Thyroid gland (tissue), 4 donors: ENCODE measurements at places on chromosomes 5 and 9. TPM values are rescaled to one million over a fixed set of nuclear protein-coding genes. Genes with fewer than 3 reads are reported as not detected.
A peak's percentile ranks its signal among the peaks of the same experiment; 100 is the strongest.

Gene ERMP1
- total RNA-seq = 71.0 TPM

DNA sequence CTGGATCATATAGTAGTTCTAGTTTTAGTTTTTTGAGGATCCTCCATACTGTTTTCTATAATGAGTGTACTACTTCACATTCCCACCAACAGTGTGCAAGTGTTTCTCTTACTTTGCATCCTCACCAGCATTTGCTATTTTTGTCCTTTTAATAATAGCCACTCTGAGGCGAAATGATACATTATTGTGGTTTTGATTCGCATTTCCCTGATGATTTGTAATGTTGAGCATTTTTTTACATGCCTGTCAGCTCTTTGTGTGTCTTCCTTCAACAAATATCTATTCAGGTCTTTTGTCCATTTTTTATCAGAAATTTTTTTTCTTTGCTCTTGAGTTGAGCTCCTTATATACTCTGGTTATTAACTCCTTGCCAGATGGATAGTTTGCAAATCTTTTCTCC lies 114.0 kb downstream of the ADAMTSL1 start:
- DNase-seq = no peak

DNA sequence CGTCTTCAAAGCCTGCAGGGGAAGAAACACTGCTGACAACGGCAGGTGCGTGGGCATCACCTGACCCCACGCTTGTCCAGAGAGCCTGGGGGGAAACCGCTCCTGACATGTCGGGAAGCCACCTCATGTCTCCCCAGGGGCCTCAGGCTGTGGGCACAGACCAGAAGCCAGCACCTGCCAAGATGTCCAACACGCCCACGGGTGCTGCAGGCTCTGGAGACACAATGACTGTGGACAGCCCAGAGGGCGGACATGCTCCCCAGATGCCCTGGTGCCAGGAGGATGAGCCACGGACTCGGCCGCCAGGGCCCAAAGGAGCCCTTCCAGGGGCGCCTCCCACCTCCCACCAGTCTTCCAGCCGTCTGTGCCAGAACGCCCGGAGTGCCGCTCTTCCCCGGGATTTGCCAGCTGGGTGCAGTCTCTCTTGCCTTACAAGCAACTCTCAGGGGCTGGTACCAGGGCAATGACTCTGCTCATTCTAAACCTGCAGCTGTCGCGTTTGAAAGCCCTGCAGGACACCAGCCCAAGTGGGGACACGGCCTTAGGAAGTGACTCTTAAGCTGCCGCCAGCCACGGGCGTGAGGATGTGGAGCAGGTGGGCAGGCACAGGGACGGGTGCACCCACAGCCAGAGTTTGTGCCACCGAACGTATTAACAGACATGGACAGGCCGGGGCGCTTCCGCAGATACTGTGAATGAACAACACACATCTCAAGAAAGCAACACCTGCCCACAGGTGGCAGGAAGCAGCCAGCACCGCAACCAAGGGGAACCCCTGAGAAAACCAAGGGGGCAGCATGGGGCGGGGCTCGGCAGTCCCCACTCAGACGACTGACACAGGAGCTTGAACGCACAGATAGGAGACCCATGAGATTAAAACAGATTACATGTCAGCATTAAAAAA lies 6.8 kb upstream of the LHX3 start:
- DNase-seq = no peak

- DNase-seq = no peak
These were observed 24.5 kb downstream of the IGIP start for GRCh38 chr5:140150201-140150600.

GRCh38 chr5:97888439-97888838 lies 705.4 kb upstream of the RIOK2 start:
- DNase-seq = no peak

Gene OGN
- 18.5 TPM for total RNA-seq

Gene CMYA5
- 24.5 TPM for total RNA-seq

DNA sequence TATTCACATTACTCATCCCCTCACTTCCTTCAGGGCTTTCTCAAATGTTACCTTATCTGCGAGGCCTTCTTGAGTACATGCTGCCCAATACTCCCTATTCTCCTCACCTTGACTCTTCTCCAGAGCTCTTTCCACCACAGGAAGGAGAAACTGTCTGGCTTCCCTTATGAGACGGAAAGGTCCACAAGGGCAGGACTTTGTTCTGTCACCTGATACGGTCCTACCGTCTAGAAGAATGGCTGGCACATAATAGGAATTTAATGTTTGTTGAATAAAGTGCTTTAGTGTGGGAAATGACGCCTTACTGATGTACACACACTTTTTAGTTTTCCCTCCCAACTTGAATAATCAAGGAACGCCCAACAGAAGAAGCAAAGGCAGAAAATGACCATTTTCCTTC lies 52.5 kb downstream of the PFDN1 start:
- DNase-seq = no peak

Gene PCDHA1
- not detected for total RNA-seq

DNA sequence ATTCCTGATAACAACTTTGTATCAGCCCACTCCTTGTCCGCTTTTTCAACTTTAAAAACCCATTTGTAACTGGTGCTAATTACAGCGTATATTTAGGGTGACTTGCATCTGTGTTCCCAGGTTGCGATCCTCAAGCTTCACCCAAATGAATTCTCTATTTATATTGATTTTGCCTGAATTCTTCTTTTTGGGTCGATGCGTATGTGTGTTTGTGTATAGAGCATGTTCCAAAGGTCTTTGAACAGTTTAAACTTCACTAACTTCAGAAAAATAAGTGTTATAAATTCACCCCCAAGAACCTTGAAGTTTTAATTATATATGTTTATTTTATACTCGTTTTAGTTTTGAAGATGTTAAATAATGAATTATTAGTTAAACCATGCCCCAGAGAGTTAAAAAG lies 16.1 kb upstream of the SPATA31D4 start:
- no peak for DNase-seq

Gene CAMK2A
- total RNA-seq = not detected

Gene PCDHAC2
- total RNA-seq = 4.2 TPM

GRCh38 chr9:117691367-117691766 lies 12.8 kb upstream of the TLR4 start:
- DNase-seq = no peak

GRCh38 chr9:132234535-132234934 lies 72.7 kb downstream of the NTNG2 start:
- no peak for DNase-seq

Gene CDX1
- total RNA-seq = not detected

Gene CDH12
- total RNA-seq = not detected

GRCh38 chr5:76816110-76816831 lies 2.6 kb upstream of the F2RL1 start:
- no peak for DNase-seq

DNA sequence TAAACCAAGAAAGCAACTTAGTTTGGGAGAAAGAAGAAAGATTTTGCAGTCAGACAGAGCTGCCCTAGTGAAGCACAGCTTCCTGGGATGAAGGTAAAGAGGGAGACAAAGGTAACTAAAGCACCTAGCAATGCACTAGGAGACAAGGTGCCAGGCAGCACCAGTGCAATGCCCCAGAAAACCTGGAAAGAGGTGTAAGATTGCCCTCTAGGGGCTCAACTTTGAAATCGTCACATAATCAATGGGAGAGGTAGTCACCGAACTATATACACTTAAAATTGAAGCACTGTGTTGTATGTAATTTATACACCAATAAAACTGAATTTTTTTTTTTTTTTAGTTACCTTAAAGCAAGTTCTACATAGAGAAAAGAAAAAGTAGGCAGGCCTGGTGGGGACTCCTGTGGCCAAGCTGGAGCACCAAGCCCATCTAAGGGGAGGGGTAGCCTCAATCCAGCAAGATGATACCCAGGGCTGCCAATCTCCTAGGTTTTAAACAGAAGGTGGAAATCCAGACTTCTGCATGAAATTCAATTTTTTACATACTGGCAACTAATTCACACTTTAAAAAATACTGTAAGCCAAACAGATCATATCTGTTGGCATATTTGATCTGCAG lies 48.2 kb downstream of the CDK5RAP2 start:
- peak; percentile 42 for DNase-seq

GRCh38 chr5:128284236-128284635 lies 200.7 kb downstream of the SLC12A2 start:
- DNase-seq = no peak

GRCh38 chr5:142517840-142518239 lies 168.1 kb downstream of the FGF1 start:
- DNase-seq = no peak

DNA sequence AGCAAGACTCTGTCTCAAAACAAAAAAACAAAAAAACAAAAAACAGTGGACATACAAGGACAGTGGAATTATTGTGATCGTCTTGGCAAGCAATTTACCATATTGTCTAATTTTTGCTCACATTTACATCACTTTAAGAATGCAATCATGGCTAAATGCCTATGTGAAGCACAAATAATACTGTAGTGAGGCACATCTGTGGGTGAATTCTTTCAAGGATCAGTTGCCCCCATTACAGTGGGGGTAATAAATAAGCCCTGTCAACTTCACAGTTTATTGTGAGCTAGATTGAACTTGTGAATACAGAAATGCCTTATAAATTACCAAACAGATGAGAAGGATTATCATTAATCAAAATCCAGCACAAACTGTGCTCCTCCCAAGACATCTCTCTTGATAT lies 150.2 kb upstream of the PAPPA start:
- no peak for DNase-seq
